ENCODE measurements at places on chromosomes 2 and 18.

DNA sequence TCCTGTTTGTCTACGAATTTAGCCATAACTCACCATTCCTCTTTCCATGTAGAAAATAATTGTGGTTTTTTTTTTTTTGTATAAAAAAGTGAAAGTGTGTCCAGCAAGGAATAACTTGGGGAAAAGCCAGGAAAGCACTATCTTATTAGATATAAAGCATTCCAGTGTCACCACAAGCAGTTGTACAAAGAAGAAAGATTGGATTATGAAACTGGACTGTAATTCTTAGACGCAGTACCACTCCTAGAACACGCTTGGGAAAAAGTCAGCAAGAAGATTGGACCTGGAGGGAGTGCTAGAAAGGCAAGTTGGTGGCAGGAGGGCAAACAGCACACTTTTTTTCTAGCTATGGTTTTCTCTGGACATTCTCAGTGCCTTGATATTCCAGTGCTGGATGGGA is 186.7 kb downstream of the PARD3B start:
- no peak for DNase-seq

DNA sequence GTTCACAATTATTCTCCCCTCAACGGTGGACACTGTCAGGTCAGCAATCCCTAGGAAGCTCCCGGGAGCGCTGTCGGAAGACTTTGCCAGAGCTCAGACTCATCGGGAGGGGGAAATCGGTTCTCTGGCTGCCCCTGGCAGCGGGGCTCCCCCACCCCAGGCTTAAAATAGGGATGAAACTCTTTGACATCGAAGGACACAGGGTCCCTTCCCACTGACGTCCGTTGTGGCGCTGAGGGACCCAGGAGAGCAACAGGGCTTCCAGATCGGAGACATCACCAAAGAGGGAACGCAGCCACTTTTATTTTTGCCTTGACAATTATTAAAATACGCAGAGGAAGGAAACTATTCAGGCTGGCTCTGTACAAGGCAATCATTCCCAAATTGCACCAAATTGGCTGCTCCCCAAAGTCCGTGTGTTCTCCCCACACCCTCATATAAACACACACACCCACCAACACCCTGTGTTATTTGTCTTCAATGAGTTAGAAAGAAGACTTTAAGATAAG is 249.0 kb downstream of the CDH20 start:
- DNase-seq = no peak

DNA sequence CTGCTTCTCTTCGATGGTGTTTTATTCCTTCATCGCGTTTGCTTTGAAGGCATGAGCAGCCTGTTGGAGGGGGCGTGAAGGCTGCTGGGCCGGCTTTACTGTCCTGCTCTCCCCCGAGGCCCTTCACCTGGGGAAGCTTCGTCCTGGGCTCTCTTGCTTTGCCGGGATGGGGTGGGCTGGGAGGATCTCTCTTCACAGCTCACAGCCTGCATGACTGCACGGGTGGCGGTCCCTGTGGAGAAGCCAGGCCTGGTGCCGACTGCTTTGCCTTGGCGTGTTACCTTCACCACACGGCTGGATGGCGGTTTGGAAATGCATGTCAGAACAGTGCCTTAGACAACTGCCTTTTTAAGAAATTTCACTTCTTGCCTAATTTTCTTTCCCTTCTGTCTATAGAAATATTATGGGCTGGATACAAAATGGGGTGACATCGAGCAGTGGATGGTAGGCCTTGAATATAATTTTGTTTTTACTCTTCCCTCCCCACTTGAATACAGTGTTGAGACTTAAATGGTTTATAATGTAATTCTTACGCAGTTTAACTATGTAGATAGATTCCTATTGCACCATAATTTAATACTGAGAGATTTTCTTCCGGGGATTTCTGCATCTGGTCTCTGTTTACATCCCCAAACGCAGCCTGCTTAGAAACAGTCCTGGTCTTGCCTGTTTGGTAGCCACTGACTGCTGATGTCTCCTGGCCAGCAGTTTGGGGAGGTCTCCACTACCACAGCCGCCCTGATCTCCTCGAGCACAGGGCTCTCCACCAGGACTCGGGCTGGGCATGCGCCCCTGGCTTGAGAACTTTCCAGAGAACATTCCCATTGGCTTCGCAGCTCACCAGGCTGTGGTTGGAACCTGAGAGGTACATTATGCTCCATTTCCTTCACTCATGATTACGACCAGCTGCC is 81.0 kb upstream of the RBM44 start:
- DNase-seq = no peak

DNA sequence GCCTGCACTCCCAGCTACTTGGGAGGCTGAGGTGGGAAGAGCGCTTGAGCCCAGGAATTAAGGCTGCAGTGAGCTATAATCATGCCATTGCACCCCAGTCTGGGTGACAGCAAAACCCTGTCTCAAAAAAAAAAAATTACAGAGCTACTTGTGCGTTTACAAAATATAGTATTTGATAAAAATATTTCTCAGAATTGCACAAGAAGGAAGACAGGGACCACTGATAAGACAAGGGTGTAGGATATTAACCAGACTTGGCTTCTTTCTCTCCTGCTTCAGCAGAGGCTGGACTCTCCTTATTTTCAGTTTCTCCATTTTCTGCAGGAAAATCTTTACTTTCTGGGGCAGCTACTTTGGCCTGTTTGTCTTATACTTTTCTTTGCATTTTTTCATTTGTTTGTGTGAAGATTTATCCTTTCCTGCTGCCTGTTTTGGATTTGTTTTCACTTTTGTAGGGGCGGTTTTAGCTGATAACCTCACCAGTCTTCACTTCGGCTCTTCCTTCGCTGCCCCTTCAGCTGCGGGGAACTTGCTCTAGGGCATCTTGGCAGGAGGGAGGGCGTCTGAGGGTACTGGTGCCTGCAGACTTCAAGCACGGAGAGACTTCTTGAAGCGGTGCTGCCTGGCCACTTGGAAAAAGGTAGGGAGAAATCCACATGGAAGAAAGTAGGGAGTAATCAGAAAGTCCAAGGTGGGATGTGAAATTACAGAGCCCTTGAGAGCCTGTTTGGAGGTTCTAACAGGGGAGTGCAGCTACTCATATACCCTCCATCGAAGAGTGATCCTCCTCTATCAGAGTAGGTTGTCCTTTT is 14.9 kb upstream of the ZDBF2 start:
- DNase-seq = no peak

- DNase-seq = no peak
Observed at GRCh38 chr2:165793779-165794535, at the start of gene GALNT3. GALNT3 (minus strand) TSS chr2:165794247; CDS start chr2:165770700, 23,547 bp downstream.

DNA sequence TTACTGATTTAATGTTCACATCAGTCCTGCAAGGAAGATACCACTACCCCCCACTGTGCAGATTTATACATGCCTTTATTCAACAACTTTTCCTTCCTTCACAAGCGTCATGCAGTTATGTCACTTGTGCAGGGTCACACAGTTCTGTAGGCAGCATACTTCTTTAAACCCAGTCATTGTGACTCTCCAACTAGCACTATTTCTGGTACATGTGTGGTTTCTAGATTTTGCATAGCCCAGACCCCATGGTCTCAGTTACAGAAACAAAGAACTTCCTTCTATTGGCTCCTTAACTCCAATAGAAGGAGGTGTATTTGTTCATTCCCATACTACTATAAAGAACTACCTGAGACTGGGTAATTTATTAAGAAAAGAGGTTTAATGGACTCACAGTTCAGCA is 333.1 kb downstream of the ZNF516 start:
- no peak for DNase-seq

- peak; percentile 4 for DNase-seq
Observed at GRCh38 chr18:51330148-51330547, 132.7 kb upstream of the MEX3C start.

DNA sequence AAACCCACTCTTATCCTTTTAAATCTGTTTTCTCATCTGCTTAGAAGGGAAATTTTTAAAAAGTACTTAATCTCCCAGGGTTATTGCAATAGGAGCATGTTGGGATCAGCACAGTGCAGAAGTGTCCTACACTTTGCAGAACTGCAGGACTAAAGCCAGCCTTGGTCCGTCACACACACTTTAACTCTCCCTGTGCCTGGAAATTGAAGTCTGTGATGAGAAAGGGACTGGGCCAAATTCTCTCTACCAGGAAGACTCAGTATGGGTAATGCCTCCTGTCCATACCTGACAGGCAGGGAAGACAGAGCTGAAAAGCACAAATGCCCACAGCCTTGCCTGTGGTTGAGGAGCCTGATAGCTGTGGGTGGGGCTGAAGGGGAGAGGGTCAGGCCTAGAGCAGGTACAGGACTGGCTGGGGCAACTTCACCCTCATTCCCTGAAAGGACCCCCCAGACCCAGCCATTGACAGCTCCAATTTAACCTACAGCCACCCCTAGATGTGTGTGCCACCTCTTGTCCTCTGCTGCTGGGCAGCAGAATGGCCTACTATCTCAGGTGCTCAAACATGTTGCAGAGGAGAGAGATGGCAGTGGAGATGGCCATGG is 377.2 kb upstream of the KLHL29 start:
- DNase-seq = no peak

GRCh38 chr2:239312741-239313667 is 87.8 kb downstream of the HDAC4 start:
- no peak for DNase-seq

DNA sequence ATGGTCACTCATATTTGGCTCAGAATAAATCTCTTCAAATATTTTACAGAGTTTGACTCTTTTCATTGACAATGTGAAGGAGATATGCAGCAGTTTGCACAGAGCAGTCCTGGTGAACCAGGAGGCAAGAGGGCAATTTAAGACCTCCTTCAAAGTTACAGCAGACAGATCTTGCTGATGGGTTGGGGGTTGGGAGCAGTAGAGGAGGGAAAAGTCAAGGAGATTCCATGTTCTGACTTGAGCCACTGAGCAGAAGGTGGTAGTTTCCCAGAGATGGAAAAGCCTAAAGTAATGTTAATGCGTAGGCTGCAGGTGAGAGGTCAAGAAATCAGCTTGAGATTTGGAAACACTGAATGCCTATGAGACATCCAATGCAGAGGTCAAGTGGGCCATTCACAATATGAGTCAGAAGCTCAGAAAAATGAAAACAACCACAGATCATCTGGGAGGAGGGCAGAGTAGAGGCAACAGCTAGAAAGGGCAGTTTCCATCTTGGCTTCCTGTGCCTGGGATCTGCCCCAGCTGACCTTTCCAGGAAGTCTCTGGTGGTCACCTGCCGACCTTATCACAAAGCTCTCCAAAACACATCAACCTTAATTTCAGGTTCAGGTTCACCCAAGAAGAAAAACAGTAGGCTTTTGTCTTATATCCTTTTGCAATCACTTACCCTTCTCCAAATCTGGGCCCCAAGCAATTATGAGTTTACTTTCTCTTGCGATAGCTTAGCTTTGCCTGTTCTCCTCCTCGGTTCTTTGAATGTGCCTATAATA is 197.5 kb upstream of the ARL4C start:
- no peak for DNase-seq

GRCh38 chr2:170022692-170023091 is 155.3 kb upstream of the MYO3B start:
- DNase-seq = no peak

GRCh38 chr2:56369316-56369715 is 185.5 kb downstream of the CCDC85A start:
- DNase-seq = no peak

GRCh38 chr2:121375621-121376159 is 90.7 kb upstream of the TFCP2L1 start:
- no peak for DNase-seq

- DNase-seq = no peak
Observed at GRCh38 chr18:8668381-8668780, 37.0 kb upstream of the MTCL1 start.

DNA sequence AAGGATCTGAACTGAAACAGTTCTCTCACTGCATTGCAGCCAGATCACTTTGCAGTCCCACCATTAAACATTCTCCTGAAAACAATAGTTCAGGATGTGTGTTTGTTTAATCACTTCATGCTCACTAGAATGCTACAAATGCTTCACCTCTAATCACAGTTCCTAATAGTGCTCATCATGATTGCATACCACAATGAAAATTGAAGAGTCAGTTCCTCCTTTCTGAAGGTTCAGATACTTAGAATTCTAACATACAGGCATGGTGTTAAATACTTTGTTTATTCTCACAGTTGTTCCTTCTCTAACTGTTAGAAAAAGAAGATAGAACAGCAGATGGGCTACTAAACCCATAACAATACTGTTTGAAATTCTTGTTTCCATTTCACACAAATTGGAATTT is 622.3 kb upstream of the ACVR2A start:
- no peak for DNase-seq

Data from hindlimb muscle (tissue), 1 donor.